ENCODE measurements at places on chromosomes 4 and X.

- no peak for DNase-seq
Observed at GRCh38 chrX:154018518-154019060, 1.1 kb downstream of the IRAK1 start.

GRCh38 chr4:161538941-161539340 is 624.9 kb downstream of the FSTL5 start:
- DNase-seq = no peak

DNA sequence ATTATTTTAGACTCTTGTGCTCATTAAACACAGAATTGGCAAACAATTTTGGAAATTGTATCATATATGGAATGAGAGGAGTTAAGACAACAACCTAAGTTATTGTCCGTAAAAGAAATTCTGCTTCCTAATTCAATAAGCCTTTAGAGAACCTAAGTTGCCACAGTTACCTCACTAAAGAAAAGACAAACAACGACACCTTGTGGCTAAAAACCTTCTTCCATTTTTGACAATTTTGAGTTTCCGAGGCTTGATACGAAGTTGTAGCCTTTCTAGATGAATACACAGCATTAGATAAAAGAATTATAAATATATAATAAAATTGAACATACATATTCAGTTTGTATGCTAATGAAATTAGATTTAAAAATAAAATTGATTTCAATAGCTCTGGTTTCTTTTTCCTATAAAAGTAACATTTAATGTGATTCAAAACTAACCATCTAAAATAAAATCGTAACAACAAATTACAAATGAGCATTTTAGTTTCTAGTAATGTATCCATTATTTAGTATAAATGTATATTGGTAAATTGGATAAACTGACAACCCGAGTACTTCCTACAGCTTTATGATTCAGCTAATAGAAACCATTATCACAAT is 275.1 kb downstream of the GPM6A start:
- no peak for DNase-seq

GRCh38 chr4:152243206-152243605 is 292.7 kb downstream of the FBXW7 start:
- DNase-seq = no peak

GRCh38 chr4:146844761-146845160 is 100.9 kb downstream of the TTC29 start:
- no peak for DNase-seq

DNA sequence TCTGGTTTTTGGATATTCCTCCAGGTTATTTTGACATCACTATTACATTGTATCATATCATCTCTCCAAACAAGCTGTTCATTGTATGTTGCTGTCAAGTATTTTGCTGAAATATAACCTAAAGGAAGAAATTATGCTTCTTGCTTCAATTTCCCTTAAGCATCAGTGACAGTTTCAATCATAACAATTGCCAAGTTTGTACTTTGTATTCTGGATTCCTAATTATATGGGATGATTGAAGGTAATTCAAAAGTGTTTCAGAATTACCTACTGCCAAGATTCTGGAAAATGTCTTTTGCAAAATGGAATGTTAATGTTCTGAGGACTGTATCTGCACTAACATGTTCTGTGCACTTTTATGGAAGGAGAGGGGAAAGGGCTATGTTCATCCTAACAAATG is 228.7 kb downstream of the PRDM5 start:
- no peak for DNase-seq

DNA sequence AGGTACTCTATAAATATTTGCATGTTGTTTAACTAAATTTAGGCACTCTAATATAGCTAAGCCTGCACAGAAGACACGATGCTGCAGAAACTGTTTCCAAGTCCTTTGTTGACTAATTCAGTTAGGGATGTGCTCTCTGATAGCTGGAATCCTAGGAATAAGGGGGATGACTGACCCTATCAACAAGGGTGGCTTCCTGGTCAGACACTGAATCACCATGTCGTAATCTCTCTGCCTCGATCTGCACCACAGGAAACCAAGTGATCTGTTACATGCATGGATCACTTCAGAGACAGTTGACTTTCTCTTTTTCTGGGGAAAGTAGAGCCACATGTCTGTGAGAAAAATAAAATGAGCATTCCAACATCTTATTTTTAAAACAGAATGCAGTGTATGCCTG is 169.1 kb downstream of the GUCY2F start:
- no peak for DNase-seq

GRCh38 chr4:99625369-99625768 is 32.3 kb downstream of the C4orf54 start:
- DNase-seq = no peak

DNA sequence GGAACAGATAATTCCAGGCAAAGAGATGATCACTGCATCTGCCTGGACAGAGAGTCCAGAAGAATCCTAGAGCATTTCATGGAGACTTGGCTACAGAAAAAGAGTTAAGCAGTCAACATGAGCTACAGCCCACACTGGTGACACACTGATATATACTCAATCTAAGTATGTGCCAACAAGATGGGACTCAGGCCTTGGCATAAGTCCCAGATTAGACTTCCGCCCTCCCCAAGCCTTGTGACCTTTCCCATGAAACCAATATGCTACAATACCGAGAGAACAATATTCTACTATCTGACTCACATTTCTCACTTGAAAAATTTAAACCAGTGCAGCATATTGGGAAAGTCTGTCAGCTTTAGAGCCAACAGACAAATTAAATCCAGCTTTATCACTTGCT is 65.7 kb upstream of the SLITRK2 start:
- no peak for DNase-seq

DNA sequence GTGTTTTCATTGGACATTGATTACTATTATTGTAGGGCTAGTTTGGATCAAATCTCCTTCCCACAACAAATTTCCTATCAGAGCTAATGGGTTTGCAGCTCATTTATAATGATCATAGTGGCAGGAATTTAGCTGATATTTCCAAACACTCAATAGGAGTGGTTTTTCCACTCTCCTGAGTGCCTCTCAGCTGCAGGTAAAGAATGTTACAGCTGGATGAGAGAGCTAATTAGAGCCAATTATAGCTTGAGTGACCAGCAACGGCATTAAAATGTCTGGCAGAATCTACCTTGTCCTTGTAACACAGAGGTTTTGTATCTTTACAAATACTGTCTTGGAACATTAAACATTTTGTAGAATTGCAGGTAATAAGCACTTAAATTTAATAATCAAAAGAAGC is 602.8 kb upstream of the EPHA5 start:
- no peak for DNase-seq

DNA sequence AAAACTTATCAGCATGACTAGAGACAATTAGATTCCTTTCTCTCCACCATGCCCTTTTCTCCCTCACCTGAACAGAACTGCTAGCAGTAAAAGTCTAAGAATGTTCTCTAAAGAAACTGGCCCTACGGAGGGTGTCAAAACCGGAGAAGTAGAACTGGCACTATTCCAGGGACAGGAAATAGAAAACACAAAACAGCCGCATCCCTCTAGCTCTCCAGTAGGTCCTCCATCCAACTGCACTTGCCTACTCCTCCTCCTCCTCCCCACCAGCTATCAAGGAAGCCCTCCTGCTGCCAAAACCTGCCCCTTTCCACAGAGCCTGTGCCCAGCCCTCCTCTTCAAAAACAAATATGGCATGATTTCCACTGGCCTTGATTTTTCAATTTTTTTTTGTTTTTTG is 28.4 kb downstream of the FUNDC1 start:
- DNase-seq = no peak

DNA sequence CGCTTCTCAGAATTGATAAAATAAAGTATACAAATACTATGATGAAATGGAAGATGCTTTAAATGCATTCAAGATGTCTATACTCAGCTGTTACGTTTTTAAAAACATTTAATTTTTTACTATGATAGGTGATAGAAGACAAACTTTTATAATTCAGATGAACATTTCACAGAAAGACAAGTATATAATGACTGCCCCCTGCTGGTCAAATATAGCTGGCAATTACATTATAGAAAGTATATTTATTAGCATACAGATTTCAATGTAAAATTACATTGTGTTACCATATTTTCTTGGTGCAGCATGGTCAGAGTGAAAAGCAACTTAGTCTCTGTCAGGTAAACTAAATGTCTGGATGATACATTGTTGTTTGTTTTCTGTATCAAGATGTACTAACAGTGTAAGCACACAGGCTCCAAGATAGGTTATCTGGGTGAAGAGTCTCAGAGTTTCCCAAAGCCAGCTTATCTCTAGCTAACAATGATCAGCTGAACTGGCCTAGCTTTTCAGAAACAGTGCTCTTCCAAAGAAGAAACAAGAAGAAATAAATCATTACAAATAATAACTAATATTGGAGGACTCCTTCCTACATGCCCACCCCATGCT is 54.1 kb downstream of the SRPX start:
- no peak for DNase-seq

GRCh38 chr4:168432419-168433146 is 47.7 kb downstream of the DDX60L start:
- DNase-seq = no peak

- no peak for DNase-seq
Observed at GRCh38 chr4:175929932-175930331, 117.9 kb upstream of the GPM6A start.

DNA sequence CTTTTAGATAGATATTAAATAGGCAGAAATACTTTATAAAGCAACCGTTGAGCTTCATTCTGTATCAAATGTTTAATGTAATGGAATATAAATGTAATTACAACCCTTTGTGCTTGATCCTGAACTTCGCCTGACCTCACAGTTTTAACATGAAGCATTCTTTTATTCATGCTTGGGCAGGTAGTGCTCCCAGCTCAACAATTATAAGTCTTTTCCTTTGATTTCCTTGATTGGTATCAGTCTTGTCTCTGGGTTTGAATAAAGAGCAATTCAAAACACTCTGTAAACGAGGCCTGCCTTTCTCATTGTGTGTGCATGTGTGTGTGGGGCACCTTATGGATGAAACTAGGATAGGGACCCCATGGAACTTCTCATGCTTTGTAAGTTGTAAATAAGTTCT is 6.8 kb downstream of the METAP1 start:
- no peak for DNase-seq

DNA sequence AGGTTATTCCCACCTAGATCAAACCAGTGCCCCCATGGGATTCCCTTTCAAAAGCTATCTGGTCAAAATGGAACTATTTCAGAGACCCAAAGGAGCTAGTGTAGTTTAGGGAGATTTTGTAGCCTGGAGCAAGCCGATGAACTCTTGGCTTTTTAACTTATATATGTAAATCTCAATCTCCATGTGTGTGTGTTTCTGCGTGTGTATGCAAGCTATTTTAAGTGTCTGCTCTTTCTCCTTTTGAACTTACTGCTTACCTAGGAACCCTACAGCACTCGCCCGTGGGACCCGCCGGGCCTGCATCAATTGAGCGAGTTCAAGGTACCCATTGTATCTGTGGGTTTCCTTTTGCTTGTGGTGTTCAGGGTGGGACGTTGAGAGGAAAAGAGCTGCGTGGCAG is 10.4 kb downstream of the CSTF2 start:
- no peak for DNase-seq

DNA sequence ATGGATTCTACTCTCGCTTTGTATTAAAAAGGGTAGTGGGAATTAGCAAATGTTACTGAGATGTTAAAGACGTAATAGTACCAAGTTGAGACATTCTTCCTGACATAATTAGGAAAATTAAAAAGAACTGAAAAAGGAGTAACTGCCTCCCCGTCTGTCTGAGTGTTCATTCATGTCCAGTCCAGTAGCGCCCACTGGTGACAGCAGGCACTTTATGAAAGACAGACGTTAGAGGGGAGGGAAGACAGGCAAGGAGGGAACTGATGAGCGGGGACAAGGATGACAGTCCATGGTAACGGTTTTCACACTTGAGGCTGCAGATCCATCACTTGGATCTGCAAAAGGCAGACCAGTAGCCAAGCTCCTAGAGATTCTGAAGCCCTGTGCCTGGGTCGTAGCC is 326.7 kb downstream of the STK32B start:
- DNase-seq = no peak

GRCh38 chr4:107269175-107269574 is 233.1 kb upstream of the DKK2 start:
- DNase-seq = no peak

GRCh38 chr4:124092101-124092500 is 620.4 kb downstream of the ANKRD50 start:
- no peak for DNase-seq

DNA sequence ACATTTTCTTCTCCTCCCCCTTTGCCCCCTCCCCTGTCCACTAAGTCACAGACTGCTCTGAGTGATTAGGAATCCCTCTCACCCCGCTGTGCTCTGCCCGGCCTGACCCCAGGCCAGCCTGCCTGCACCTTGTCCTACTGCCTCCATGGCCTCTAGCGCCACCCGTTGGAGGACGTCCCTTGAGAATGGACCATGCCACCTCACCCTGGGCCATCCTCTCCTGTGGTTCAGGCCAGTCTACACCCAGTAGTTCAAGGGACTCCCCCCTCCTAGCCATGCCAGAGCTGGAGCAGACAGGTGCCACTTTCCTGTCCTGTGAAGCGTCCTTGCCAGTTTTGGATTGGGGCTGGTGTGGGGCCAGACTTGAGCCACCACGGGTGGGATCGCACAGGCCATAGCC is 9.7 kb upstream of the IRAK1 start:
- no peak for DNase-seq
